ENCODE measurements at places on chromosomes 6 and 20. TPM values are rescaled to one million over a fixed set of nuclear protein-coding genes. Genes with fewer than 3 reads are reported as not detected.
A peak's percentile ranks its signal among the peaks of the same experiment; 100 is the strongest.

RCAN2 gene
- polyA plus RNA-seq, result 8.2 TPM

DNA sequence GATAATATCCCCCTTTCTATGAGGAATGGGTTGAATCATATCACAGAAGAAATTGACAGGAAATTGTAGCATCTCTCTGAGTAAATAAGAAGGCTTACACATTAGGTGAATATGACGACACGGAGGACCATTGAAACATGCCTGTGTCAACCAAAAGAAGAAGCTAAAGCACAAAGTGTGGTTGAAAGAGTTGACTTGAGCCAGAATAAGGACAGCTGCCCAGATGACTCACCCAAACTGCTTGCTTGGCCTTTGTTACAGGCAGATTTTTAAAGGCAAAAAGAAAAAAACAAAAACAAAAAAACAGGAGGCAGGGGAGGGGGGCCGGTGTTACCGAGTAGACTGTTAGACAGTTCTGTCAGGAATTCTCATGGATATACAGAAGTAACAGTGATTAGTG lies 129.8 kb upstream of the EDN1 start:
- DNase-seq, result no peak

PBOV1 gene
- not detected for polyA plus RNA-seq

DNA sequence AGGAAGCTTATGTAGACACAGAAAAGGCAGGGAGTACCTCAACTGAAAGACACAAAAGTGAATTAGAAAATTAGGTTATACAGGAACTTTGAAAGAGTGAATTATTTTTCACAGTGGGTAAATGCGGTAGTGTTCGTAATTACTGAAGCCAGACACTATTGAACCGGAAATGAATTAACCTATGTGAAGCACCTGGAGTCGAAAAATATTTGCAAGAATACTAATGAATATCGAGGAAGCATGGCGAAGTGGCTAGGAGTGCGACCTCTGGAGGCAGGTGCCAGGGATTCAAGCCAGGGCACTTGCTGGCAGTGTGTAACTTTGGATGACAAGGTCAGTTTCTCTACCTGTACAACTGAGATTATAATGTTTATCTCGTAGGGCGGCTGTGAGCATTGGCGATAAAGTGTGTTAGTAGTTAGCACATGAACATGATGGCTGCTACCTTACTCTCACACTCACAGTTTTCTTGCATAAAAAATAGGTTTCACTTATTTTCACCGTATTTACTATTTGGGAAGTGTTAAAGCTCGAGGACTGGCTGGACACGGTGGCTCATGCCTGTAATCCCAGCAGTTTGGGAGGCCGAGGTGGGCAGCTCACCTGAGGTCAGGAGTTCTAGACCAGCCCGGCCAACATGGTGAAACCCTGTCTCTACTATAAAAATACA lies 567 bp upstream of the SLC18B1 start:
- DNase-seq, result peak; percentile 56

GRCh38 chr6:39173270-39173669 lies 56.0 kb downstream of the KCNK5 start:
- DNase-seq, result no peak

GRCh38 chr6:83838727-83839126 lies 14.4 kb upstream of the RIPPLY2 start:
- DNase-seq, result no peak

FAM162B gene
- polyA plus RNA-seq, result 7.7 TPM

DNA sequence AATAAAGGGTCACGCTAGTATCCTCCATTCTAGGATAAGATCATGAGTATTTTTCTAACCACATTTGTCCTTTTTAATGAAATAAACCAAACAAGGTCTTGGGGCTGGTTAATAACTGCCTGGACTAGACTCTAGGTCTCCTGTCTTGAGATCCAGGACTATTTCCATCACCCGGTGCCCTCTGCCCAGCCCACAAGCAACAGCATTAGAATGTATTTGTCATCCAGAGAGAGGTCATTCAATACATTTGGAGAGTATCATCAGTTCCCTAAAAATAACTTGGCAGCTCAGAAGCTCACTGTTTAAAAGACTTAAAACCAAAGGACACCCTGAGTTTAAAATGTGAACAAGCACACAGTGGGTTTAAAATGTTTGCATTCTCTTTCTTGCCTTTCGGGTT lies 4.4 kb upstream of the RBM24 start:
- no peak for DNase-seq

- no peak for DNase-seq
Observed at GRCh38 chr6:36627801-36628246, 33.7 kb downstream of the SRSF3 start.

GRCh38 chr20:59598625-59599310 lies 5.6 kb upstream of the PHACTR3 start:
- DNase-seq, result peak; percentile 31

DEF6 gene
- 4.0 TPM for polyA plus RNA-seq

BPI gene
- not detected for polyA plus RNA-seq

CFB gene
- not detected for polyA plus RNA-seq

All from muscle of arm (tissue), 14 donors.